Stimulated activated CD4-positive, alpha-beta T cell treated with anti-CD3 and anti-CD28 coated beads, TNF-alpha, amount 100 ng/mL, for 4 hours (primary cell): ENCODE measurements at places on chromosomes 1 and 21.

DNA sequence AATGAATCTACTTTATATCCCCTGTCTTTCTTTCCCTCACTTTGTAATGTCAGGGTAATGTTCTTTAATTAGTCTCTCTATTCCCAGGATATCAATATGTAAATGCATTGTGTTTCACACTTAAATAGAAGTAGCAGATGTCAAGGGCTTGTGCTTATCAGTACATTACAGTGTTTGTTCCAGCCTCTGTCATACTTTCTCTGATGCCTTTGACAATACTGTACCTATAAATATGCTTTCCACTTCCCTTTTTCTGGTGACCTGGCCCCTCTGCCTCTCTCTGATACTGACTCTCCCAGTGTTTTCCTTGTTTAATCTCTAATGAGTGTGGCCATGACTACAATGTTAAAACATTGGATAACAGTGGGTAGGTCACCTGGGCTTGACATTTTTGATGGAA, 862.0 kb upstream of the NEGR1 start:
- no peak for DNase-seq

DNA sequence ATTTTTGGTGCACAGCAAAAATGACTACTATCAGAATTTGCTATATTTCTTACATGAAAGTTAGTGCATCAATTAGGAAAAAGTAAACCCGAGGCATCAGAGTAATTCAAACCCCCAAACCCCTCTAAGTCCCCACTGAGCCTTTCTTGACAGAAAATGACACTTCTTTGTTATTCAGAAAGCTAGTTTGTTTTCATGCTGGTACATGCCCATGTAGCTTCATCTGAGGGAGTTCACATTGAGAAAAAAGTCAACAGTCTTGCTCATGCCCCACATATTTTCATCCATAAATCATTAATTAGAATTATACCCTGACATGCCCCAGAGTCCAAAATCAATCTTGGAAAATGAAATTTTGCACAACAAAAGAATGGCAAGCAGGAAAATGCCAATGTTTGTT, 39.9 kb upstream of the PDC start:
- DNase-seq = no peak

- DNase-seq = no peak
These were observed 302.5 kb upstream of the PBX1 start for GRCh38 chr1:164256456-164256855.

- no peak for DNase-seq
These were observed 21.4 kb upstream of the PTAFR start for GRCh38 chr1:28197682-28198415.

DNA sequence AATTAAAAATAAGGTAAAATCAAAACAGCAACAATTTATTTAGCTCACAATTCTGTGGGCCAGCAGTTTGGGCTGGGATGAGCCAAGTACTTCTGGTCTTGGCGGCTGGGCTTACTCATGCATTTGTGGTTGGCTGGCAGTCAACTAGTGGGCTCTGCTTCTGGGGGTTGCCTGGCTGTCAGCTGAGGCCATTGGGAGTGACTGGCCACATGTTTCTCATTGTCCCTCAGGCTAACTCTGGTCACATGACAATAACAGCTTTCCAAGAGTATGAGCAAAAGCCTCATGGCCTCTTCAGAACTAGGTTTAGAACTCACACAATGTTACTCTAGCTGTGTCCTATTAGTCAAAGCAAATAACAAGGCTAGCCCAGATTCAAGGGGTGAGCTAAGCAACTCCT, 15.6 kb upstream of the CHIA start:
- DNase-seq = no peak

GRCh38 chr21:33587792-33588484, 546 bp downstream of the DONSON start:
- no peak for DNase-seq

DNA sequence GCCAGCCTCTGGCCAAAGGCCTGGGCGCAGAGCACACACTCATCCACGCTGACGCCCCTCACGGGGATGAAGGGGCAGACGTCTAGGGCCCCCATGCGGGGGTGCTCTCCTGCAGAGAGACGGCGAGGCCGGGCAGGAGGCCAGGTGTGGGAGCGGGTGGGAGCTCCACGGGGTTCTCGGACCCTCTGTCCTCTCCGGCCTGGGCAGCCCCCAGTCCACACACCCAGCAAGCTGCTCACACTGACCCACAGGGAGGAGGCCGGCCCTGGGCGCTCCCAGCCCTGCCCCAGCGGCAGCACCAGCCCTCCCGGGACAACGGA, 2.5 kb downstream of the FTCD start:
- DNase-seq = no peak

GRCh38 chr1:21496063-21496462, 13.2 kb upstream of the ALPL start:
- no peak for DNase-seq

DNA sequence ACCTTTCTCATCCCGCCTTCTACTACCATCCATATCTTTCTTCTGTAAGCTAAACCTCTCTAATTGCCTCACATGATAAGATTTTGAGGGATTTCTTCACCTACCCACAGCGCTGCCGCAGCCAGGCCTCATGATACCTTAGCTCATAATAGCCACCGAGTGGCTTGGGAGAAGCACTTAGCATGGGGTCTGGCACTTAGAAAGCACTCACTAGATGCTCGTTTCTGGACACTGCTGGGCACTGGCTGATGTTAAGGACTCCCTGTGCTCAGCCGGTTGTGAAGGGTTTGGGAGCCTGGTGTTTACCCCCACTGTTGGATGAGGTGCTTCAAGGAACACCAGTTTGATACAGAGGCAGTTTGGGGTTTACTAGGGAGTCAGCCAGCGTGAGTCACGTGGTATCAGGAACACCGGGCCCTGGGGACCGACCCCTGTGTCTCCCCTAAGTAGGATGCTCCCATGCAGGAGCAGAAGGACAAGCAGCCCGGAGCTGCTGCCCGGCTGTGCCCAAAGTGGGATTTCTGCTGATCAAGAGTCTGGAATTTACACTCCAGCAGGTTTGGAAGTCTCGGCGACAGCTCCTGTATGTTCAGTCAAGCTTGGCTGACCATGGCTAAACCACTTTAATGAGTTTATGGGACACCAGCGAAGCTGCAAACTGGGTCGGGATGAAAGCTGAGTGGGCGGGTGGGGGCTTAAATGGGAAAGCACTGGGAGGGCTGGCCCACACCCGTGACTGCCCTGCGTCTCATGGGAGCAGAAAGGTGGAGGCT, 63.3 kb downstream of the GALNT2 start:
- DNase-seq = no peak

DNA sequence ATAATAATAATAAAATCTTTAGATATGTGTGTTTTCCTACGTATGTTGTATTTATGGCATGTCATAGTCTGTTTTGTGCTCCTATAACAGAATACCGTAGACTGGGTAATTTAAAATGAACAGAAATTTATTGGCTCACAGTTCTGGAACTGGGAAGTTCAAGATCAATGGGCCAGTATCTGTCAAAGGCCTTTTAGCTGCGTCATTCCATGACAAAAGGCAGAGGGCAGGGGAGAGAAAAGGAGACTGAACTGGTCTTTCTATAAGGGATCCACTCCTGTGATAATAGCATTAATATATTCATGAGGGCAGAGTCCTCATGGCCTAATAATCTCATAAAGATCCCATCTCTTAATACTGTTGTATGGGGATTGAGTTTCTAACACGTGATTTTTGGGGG, 7.1 kb upstream of the SFT2D2 start:
- no peak for DNase-seq

DNA sequence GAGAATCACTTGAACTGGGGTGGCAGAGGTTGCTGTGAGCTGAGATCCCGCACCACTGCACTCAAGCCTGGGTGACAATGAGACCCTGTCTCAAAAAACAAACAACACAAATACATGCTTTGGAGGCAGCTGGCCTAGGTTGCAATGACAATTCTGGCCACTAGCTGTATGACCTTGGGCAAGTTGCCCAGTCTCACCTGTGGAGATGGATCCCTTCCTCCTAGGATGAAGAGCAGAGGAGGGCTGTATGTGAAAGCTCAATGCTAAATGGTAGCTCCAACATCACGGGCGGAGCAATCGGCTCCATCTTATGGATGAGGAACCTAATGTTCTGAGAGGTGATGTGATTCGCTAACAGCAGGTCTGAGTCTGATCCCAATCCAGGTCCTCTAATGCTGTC, 20.6 kb downstream of the ADORA1 start:
- no peak for DNase-seq
